Renal pelvis (tissue), 12 donors: ENCODE measurements at places on chromosomes 2 and 18. TPM values are rescaled to one million over a fixed set of nuclear protein-coding genes. Genes with fewer than 3 reads are reported as not detected.

NMS gene
- polyA plus RNA-seq, result not detected

RGPD8 gene
- polyA plus RNA-seq, result 7.1 TPM

PSMA8 gene
- polyA plus RNA-seq, result not detected

- DNase-seq, result no peak
Measured at GRCh38 chr2:138630164-138630563, 128.6 kb downstream of the SPOPL start.

GRCh38 chr18:8962192-8962779 is 140.2 kb upstream of the NDUFV2 start:
- no peak for DNase-seq

DNA sequence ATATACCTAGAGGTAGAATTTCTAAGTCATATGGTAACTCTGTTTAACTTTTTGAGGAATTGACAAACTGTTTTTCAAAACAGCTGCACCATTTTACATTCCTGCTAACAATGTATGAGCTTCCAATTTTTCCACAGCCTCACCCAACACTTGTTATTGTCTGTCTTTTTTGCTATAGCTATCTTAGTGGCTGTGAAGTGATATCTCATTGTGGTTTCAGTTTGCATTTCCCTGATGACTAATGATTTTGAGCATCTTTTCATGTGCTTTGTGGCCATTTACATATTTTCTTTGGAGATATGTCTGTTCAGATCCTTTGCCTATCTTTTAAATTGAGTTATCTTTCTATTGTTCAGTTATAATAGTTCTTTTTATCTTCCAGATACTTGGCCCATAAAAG is 273.8 kb downstream of the AGPS start:
- DNase-seq, result no peak

DNA sequence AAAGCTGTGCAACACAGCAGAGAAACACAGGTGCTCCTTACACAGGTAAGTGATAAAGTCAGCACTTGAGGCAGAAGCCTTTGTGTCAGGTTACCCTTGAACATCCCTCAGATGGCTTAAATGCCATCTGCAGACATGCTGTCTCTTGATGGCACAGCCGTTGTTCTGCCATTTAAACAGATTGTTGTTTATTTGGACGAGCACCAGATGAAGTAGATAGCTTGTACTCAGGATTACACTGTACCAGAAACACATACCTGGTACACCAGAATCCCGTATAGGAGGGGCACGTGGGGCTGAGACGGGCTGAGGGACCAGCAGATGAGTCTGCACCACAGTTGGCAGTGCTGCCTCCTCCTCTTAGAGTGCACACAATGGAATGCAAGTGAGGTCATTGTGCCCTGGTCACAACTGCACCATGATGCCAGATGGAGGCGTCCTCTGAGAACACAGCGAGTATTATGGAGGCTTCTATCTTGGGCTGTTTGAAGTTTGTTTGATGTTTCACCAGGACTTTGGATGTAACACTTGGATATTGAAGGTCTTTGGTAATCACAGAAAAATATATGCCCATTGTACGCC is 143.0 kb downstream of the TANC1 start:
- DNase-seq, result no peak

DNA sequence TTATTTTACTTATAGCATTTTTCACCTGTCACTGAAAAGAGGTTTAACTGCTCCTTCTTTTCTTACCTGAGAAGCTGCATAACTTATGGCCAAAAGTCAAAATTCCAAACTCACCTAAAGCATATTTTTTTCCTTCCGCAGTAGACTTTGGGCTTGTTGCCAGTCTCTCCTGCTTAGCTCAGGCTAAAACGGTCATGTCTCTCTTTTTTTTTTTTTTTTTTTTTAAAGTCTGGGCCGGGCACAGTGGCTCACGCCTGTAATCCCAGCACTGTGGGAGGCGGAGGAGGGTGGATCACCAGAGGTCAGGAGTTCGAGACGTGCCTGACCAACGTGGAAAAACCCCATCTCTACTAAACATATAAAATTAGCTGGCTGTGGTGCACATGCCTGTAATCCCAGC is 113.5 kb downstream of the RTN4 start:
- no peak for DNase-seq

DNA sequence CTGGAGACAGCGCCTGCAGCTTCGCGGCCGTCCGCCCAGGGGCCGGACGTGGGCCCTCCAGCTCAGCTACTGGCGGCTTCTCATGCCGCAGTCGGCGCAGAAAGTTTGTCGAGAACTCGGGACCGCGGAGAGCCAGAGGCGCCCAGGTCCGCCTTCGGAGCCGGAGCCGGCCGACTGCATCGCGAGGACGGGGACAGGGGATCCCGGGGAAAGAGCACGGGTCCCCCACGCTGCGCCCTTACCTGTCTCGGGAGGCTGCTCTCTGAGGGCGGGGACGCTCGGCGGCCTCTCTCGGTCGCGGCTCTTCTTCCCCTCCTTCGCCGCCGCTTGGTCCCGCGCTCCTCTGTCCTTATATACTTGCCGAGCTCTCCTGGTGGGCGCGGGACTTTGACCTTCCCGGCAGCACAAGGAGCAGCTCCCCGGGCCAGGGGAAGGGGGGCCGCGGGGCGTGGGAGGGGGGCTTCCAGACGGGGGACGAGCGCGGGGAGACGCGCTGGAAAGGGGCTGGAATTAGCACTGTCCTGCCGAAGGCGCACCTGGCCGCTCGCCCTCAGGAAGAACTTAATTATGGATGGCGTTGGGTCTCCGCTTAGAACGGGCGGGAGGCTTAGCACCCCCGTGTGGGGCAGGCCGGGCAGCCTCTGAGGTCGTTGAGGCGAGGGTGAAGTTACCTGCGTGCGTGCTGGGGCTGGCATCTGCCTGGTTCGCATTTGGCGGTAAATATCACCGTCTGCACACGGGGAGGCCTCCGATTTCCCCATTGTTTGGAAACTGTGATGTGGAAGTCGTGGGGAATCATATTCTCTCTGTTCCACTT is at the start of gene POMC:
Gene POMC (minus strand): TSS at position 325 of the 817 bp plus-strand sequence. CDS start 3,808 bp downstream, outside the sequence.
- DNase-seq, result peak; percentile 48

DNA sequence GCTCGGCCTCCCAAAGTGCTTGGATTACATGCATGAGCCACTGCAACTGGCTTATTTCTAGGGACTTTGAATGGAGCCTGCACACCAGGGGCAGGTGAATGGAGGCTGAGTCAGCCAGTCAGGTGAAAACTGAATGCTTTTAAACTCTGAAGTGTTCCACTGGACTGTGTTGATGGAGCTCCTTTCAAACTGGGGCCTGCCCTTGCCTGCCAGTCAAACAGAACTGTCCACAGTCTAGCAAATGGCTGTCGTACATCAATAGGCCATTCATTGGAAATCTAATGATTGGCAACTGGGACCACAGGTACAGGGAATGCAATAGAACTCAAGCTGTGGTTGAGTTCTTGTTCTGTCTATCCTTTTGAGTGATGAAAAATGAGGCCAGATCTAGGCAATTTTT is 966 bp upstream of the NOSTRIN start:
- DNase-seq, result no peak

DNA sequence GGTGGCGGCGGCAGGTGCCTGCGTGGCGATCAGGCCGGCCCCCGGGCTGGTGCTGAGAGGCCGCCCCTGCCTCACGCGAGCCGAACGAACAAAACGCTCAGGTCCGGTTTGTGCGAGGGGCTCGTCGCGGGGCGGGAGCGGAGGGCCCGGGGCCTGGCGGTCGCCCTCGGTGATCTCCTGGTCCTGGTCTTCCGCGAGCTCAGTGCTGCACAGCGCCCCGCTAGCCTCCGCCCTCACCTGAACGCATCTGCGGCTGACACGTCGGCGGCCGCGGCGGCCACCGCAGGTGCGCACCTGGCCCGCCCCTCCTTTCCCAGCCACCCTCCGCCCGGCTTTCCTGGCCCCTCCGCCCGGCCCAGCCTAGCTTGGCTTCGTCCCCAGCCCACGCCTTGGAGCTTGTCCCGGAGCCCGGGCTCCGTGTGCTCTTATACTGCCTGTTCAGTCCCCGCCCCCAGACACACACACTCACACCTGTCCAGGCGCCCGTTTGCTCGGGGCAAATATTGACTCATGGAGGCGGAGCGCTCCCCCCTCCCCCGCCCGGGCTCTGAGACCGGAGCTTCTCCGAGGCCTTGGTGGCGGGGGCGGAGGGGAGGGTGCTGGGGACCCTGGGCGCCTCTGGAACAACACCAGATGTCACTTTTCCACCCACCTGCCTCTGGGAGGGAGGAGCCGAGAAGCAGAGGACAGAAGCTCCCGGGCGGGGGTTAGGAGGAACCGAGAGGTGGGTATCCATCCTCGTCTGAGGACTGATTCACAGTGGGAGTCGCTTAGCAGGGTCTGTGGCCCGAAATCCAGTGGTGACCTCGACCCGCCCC is 8.6 kb upstream of the CRYBA2 start:
- DNase-seq, result no peak

GRCh38 chr2:83795777-83796176 is 663.3 kb downstream of the SUCLG1 start:
- no peak for DNase-seq

- DNase-seq, result no peak
Measured at GRCh38 chr2:143719406-143719805, 590.2 kb downstream of the ARHGAP15 start.

- DNase-seq, result no peak
Measured at GRCh38 chr2:234393354-234393753, 103.5 kb downstream of the ARL4C start.
